Trophoblast cell (in vitro differentiated cells and primary cell): ENCODE measurements at places on chromosomes 16 and 17.

- DNase-seq: peak; percentile 71
Measured at GRCh38 chr17:55285340-55286301, 20.9 kb downstream of the HLF start.

- peak; percentile 40 for DNase-seq
Measured at GRCh38 chr16:970386-970765, 408 bp downstream of the LMF1 start.

DNA sequence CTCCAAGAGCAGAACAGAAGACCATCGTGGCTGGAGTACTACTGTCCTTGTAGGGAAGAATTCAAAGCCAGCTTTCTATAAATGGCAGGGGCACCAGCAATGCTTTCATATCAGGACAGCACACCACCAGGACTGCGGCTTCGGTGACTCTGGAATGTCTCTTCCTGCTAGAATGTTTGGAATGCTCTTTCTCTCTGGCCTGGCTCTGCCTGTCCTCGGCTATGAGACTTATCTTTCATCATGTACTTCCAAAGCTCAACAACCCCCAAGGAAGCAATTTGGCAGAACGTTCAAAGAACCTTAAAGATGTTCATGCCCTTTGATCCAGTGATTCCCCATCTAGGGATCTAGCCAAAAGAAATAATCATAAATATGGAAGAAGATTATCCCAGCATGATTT lies 52.7 kb upstream of the NOG start:
- peak; percentile 76 for DNase-seq

- DNase-seq: no peak
Measured at GRCh38 chr16:59067205-59067604, 333.1 kb upstream of the GOT2 start.

DNA sequence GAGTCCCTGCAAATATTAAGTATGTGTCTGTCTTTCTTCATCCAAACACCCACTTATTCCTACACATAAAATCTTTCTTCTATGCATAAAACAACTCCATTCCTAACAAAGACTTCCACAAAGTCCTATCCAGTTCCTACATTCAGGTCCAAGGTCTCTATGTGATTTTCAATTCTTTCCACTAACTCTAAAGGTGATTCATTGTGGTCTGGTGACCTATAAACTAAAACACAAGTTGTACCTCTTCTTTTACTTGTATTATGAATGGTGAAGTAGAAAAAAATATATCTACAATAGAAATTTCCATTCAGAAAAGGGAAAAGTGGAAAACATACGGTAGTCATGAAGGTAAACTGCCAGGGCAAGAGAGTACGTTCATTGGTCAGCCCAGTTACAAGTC lies 56.6 kb downstream of the USP32 start:
- no peak for DNase-seq

DNA sequence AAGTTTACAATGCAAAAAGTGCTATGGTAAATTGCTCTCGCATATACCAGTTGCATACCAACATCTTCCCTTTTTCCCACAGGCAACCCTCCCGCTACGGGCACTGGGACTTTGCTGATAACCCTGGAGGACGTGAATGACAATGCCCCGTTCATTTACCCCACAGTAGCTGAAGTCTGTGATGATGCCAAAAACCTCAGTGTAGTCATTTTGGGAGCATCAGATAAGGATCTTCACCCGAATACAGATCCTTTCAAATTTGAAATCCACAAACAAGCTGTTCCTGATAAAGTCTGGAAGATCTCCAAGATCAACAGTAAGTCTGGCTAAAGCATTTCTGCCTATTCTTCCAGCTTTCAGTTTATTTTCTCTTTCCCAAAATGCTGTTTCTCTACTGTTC lies 27.9 kb upstream of the HSBP1 start:
- peak; percentile 33 for DNase-seq

DNA sequence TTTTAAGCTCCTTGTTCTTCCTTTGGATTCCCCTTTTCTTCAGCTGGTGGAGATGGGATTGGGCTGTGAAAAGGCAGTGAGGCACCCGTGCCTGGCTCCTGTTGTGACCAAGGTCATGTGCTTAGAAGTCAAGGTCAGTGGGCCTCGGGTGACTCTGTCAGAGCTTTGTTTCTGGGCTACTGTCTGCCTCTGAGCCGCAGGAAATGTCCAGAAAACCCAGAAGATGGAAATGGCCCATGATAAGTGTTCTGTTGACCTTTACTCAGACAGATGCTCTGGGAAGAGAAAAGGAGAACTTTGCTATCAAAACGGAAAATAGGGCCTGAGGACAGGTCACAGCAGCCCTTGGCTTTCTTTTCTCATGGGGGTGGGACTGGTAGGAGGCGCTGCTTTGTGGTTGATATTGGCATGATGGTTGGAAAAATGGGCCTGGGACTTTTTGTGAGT lies 2.9 kb downstream of the ABCC1 start:
- no peak for DNase-seq

DNA sequence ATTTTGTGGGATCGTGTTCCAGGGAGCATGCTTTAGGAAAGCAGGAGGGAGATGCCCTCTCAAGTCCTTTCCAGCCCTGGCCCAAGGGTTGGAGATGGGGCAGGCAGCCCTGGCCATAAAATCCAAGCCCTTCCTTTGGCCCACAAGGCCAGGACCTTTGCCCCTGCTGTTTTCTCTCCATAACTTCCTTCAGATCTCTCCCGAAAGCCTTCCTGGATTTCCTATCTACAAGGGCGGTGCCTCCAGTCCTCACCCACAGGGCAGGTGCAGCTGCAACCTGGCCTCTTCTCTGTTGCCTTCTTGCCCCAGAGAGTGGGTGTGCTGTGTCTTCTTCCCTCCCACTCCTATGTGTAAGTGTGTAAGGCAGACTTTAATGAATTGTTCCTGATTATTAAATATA lies 8.5 kb upstream of the PDP2 start:
- DNase-seq: no peak

DNA sequence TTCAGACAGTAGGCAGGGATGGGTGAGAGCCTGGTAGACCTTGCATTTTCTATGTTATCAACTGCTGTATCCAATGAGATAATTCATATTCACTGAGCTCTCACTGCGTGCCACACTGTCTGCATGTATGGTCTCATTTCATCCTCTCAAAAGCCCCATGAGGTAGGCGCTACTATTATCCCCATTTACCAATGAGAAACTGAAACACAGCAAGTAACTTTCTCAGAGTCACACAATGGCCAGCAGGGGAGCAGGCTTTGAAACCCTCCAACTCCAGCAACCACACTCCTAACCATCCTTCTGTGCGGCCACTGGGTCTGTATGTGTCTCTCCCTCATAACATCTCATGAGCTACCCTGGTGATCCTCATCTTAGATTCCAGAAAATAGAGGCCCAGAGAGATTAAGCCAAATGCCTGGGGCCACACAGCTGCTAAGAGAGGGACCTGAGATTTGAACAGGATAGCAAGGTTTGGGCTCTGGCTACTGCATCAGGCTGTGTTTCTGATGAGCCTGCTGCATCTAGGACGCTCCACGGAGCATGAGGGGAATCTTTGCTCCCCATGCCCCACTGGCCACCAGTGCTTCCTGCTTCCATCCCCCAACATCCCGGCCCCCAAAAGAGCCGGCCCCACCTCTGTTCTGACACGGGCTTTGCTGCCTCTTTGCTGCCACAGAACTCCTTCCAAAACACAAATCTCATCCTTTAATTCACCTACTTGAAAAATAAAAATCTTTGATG lies 3.2 kb downstream of the CCR7 start:
- no peak for DNase-seq

GRCh38 chr16:23145186-23145585 lies 4.1 kb downstream of the USP31 start:
- no peak for DNase-seq

DNA sequence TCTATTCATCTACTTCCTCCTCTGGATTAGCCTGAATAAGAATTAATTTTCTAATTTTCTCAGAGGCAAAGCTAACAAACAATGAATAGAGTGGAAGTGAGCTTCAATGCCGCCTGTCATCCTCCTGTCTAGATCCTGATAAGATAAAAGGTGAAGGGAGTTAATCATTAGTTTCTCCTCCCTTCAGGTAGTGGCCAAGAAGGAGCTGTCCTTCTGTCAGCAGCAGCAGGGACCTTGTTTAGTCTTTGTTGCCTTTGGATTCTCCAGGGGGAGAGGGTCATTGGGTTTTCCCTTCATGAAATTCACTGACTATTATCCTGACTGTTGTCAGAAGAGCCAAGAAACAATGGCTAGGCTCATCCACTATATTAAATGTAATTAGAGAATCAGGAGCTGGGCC lies 420.2 kb upstream of the GOT2 start:
- DNase-seq: no peak

GRCh38 chr16:78460428-78460827 lies 361.0 kb downstream of the WWOX start:
- no peak for DNase-seq

DNA sequence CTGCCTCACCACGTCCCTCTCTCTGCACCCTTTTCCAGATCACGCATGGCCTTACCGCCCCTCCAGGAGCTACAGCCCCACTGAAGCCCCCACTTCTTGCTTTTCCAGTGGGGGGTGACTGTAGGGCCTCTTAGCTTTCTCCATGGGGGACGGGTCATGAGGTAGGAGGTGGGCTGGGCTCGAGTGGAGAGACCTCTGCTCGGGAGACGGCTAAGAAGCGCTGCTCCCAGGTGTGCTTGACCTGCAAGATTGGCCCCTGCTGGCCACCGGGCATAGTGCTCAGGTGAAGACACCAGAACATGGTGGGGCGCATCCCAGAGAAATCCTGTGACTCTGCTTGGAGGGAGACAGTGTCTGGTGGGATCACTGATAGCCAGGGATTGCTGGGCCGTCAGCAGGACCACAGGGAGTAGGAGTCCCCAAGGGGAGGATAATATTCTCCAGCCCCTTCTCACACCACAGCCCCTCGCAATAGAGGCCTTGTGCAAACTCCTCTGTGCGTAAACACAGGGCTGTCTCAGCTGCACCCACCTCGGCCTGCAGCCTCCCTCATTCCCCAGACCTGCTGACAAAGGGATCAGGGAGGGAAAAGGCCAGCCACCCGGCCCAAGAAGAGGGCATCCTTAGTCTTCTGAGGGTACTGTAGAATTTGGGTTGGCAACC lies 8.9 kb upstream of the GALK1 start:
- DNase-seq: no peak

DNA sequence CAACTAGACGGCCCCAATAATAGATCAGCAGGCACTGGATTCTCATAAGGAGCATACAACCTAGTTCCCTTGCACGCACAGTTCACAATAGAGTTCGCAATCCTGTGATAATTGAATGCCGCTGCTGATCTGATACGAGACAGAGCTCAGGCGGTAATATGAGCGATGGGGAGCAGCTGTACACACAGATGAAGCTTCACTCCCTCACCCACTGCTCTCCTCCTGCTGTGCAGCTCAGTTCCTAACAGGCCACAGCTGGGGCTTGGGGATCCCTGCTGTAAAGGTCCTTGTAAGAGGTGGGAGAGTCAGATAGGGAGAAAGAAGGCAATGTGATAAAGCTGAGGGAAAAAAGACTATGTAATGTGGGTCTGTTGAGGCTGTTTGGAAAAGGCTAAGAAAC lies 577.5 kb downstream of the RBFOX1 start:
- DNase-seq: no peak

- peak; percentile 83 for DNase-seq
Measured at GRCh38 chr17:29111816-29112499, 68.2 kb downstream of the MYO18A start.

DNA sequence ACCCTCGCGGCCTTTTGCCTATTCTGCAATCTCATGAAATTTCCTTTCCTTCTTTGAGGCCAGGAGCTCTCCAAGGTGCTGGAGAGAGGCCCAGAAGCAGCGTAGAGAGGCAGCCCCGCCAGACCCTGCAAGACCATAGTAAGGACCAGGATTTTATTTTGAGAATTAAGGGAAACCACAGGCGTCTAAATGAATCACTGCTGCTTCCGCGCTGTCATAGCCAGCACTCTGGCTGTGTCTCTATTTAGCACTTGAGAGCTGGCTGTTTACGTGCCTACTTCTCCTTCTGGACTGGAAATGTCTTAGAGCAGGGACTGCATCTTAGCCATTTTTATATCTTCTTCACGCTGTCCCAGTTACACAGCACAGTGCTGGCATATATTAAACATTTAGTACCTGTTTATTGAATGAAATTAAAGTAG lies 37.6 kb upstream of the PIRT start:
- DNase-seq: peak; percentile 38

GRCh38 chr17:67506966-67507365 lies 129.9 kb downstream of the PITPNC1 start:
- DNase-seq: peak; percentile 84

DNA sequence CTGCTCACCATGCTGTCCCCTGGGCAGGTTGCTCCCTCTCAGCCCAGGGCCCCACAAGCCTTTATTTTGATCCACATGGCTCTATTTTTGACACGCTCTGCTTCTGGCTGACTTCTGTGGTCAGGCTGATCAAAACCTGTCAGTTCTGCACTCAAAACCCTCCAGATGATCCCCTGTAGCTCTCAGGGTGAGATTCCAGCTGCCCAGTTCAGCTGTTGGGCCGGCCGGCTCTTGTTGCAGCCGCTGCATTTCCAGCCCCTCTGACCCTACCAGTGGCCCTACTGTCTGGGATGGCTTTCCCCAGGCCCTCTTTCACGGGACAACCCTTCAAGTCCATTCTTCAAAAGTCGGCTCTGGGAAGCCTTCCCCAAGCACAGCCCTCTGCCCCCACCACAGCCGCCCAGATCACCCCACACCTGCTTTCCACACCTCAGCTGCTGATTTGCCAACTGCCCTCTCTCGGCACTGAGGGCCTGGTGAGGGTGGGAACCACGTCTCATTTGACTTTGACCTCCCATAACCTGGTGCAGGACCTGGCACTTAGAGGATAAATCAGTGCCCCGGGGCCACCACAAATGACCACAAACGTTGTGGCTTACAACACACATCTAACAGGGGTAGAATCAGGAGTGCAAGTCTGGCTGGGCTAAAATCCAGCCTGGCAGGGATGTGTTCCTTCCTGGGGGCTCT lies 16.3 kb upstream of the CACNG4 start:
- DNase-seq: no peak

GRCh38 chr17:71765437-71765836 lies 355.4 kb upstream of the SOX9 start:
- no peak for DNase-seq

GRCh38 chr17:336110-337021 lies 16.2 kb downstream of the RPH3AL start:
- DNase-seq: no peak

GRCh38 chr17:32831627-32832243 lies 45.2 kb downstream of the MYO1D start:
- no peak for DNase-seq

- no peak for DNase-seq
Measured at GRCh38 chr16:27689711-27690110, 139.8 kb downstream of the KATNIP start.

DNA sequence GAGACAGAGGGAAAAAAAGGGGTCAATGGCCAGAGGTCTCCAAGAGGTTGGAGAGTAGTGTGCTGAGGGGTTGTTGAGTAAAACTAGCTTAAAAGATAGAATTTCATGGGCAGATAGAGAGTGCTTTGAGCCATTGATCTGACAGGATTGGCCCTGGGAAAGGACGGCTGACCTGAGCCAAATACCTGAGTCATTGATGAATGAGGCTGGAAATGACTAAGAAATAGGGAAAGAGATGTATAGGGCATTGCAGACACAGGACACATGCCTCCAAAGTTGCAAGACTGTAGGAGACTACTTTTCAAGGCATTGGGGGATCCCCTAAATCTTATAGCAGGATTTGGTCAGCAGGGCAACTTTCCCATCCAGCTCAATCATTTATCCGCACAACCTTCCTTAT lies 168.7 kb downstream of the ABCC12 start:
- no peak for DNase-seq

- DNase-seq: no peak
Measured at GRCh38 chr16:67393788-67394154, 473 bp upstream of the TPPP3 start.
